Dorsolateral prefrontal cortex (tissue), 122 donors: ENCODE measurements at places on chromosomes 7 and 10. TPM values are rescaled to one million over a fixed set of nuclear protein-coding genes. Genes with fewer than 3 reads are reported as not detected.

- no peak for DNase-seq
These were observed 52.6 kb downstream of the SYPL1 start for GRCh38 chr7:106059556-106059955.

DNA sequence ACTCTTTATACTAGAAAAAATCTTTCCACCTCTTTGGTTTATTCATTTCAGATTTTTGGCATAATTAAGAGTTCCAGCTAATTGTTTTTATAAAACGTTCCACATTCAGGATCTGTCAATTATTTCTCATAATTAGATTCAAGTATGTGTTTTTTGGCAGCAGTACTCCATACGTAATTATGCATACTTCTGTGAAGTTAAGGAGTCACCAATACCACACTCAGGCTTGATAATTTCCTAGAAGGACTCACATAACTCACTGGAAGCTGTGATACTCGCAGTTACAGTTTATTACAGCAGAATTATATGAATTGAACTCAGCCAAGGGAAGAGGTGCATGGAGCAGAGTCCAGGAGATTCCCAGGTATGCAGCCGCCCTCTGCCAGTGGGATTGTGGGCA lies 290.5 kb upstream of the AKR1E2 start:
- DNase-seq, result no peak

- DNase-seq, result no peak
These were observed 67.5 kb downstream of the CUX1 start for GRCh38 chr7:101884671-101885596.

GRCh38 chr7:135188298-135188984 lies 17.9 kb upstream of the CYREN start:
- DNase-seq, result no peak

- no peak for DNase-seq
These were observed 62.6 kb upstream of the GHITM start for GRCh38 chr10:84076540-84077195.

GRCh38 chr10:122461729-122462532 lies 578 bp downstream of the HTRA1 start:
- DNase-seq, result no peak

DNA sequence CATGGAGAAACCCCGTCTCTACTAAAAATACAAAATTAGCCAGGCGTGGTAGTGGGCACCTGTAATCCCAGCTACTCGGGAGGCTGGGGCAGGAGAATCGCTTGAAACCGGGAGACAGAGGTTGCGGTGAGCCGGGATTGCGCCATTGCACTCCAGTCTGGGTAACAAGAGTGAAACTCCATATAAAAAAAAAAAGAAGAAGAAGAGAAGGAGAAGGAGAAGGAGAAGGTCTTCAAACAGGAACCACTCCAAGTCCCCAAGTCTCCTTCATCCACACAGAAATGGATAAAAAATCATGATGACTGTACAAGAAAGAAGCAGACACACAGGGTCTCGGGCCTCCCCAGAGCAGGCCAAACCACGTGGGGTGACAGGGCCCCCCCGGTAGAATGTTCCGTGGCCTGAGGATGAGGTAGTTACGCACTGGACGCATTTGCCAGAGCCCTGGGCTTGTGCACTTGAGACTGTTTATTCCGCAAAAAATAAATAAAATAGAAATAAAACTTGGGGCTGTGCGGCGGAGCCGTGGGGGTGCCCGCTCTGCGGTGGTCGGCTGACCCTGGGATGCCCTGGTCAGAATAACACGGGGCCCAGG lies 15.8 kb downstream of the VENTX start:
- no peak for DNase-seq

The DEPP1 gene
- total RNA-seq, result 33.4 TPM

The MMP21 gene
- not detected for total RNA-seq
